Activated naive CD4-positive, alpha-beta T cell treated with Interleukin-2 at 50 U/mL for 16 hours (primary cell): ENCODE measurements at places on chromosomes 1 and 21.

DNA sequence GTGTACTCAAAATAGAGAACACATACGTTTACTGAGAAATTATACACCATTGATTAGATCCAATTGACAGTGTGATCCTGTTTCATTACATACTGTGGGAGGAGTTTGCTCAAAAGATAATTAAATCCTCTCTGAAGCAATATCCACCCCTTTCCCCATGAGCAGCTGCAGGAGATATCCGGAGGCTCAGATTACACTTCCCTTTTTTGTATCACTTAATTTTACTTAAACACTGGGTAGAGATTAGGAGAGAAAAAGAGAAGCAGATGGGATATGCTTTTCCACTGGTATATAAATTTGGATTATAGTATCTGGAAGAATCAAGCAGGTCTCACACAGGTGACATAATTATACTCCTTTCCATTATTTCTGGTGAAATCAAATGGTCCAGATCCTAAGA lies 333.3 kb upstream of the ZRANB2 start:
- no peak for DNase-seq

- no peak for DNase-seq
Measured at GRCh38 chr1:206455666-206456344, 14.5 kb upstream of the IKBKE start.

DNA sequence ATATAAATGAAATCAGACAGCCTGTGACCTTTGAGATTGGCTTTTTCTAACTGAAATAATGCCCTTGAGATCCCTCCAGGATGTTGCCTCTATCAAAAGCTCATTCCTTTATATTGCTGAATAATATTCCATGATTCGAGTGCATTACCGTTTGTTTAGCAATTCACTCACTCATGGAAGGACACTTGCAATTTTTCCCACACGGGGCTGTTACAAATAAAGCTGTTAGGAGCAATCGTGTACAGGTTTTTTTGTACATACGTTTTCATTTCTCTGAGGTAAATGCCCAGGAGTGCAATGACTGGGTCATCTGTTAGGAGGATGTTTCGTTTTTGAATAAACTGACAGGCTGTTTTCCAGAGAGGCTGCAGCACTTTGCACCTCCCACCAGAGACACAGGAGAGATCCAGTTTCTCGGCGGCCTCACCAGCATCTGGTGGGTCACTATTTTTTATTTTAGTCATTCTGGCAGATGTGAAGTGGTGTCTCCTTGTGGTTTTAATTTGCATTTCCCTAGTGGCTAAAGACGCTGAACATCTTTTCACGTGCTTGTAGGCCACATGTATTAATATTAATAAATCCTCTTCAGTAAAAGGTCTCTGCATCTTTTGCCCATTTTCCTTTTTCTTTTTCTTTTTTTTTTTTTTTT lies 11.0 kb downstream of the PRDM15 start:
- no peak for DNase-seq

- no peak for DNase-seq
Measured at GRCh38 chr21:44464351-44464750, 9.0 kb downstream of the LRRC3 start.

DNA sequence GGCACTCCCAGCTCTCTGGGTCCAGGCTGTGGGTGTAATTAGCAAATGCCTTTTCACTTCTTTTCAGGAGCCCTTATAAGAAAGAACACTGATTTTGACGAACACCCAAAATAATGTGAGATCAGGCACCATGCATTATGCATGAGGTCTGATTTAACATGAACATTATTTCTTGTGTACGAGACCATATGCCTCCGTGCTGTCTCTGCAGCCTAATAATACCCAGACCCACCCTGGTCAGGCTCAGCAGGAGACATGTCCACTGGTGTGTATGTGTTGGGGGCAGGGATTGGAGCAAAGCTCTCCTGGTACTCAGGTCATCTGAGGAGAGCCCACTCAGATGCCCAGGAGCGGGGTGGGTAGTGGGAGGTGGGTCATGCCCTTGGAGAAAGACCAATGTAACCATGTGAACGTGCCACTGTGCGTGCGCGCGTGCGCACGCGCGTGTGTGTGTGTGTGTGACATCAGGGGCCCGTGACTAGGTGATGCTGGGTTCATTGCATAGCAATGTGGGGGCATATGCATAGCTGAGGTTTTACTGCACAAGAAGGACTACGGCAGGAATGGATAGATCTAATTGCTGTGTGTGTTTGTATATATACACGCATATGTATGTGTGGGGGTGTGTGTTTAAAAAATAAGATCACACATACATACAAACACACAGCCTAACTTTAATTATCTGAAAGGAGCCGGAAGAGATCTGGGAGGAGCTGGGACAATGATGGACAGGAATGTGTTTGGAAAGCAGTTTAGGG lies 7.1 kb downstream of the POU3F1 start:
- no peak for DNase-seq

- no peak for DNase-seq
Measured at GRCh38 chr1:33029209-33029608, 7.5 kb downstream of the AK2 start.

- no peak for DNase-seq
Measured at GRCh38 chr1:145949219-145949618, 8.6 kb downstream of the LIX1L start.

- DNase-seq: no peak
Measured at GRCh38 chr1:25651036-25651640, 34.5 kb downstream of the MAN1C1 start.

DNA sequence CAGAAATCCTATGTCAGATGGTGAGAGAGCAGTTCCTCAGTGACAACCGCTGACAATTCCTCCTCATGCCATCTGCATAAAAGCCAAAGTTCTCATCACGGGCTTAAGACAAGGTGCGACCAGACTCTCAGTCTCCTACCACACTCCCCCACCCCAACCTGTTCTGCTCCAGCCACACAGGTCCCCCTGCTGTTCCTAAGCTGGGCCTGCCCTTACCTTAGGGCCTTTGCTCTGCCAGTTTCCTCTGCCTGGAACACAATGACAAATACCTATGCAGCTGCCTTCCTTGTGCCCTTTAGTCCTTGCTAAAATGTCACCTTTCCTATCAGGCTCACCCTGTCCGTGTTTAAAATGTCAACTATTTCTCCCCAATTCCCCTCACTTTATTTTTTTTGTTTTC lies 382.2 kb downstream of the NTNG1 start:
- DNase-seq: no peak

DNA sequence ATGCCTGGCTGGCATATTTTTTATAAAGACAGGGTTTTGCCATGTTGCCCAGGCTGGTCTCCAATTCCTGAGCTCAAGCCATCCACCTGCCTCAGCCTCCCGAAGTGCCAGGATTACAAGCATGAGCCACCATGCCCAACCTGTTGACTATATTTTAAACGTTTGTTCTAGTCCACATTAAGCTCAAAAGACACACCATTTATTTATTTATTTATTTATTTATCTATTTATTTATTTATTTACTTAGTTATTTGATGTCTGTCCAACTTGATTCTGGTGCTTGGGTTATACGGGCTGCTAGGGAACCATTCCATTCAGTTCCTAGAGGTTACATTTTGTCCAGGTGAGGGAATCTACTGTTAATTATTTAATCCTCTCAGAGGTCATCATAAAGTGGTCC lies 98.1 kb upstream of the ADGRL4 start:
- no peak for DNase-seq

DNA sequence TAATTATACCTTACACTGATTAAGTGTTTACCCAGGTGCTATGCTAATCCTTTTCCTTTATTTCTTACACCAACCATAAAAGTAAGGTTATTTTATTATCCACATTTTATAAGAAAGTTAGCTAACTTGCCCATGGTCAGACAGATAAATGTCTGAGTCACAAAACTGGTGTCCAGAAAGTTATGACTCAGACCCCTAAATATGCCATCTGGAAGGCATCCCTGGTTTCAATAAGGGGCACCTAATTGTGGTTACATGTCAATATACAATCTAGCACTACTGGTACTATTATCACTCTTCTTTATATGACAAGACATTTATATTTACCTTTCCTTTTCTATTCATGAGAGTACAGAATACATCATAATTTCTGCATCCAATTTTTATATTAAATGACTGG lies 496.5 kb upstream of the ADGRL2 start:
- DNase-seq: no peak

DNA sequence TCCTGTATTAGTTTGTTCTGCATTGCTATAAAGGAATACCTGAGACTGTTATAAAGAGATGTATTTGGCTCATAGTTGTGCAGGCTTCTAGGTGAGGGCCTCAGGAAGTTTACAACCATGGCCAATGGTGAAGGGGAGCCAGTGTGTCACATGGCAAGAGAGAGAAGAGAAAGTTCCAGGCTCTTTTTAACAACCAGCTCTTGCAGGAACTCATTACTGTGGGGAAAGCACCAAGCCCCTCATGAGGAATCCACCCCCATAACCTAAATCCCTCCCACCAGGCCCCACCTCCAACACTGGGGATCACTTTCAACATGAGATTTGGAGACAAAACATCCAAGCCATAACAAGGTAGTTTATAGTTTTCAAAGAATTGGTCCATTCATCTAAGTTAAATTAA lies 5.0 kb upstream of the MEAF6 start:
- DNase-seq: no peak

DNA sequence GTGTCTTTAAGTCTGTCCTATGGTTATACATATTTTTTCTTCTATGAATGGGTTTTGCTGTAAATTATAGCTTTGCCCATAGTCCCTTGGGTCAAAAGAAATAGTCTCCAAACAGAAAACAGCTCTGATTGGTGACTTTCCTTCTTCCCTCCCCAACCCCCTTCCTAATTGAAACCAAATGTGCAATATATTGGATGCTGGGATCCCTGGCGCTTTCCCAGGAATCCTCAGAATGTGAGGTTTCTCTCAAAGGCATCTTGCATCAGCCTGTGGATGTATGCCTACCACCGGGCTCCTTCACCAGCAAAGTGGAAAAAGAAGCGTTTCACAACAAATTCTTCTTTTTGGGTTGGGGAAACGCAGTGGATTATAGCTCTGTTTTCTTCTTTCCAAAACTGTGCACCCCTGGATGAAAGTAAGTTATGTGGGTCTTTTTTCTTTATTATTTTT lies at the start of gene DDR2:
Gene DDR2 (plus strand): TSS at position 248 of the 450 bp plus-strand sequence. CDS start 86,600 bp downstream, outside the sequence.
- DNase-seq: no peak

- DNase-seq: no peak
Measured at GRCh38 chr1:59018446-59018845, 234.6 kb upstream of the JUN start.

- DNase-seq: no peak
Measured at GRCh38 chr1:111486431-111486830, 12.6 kb downstream of the C1orf162 start.
